ENCODE measurements at places on chromosomes 6 and 20.

DNA sequence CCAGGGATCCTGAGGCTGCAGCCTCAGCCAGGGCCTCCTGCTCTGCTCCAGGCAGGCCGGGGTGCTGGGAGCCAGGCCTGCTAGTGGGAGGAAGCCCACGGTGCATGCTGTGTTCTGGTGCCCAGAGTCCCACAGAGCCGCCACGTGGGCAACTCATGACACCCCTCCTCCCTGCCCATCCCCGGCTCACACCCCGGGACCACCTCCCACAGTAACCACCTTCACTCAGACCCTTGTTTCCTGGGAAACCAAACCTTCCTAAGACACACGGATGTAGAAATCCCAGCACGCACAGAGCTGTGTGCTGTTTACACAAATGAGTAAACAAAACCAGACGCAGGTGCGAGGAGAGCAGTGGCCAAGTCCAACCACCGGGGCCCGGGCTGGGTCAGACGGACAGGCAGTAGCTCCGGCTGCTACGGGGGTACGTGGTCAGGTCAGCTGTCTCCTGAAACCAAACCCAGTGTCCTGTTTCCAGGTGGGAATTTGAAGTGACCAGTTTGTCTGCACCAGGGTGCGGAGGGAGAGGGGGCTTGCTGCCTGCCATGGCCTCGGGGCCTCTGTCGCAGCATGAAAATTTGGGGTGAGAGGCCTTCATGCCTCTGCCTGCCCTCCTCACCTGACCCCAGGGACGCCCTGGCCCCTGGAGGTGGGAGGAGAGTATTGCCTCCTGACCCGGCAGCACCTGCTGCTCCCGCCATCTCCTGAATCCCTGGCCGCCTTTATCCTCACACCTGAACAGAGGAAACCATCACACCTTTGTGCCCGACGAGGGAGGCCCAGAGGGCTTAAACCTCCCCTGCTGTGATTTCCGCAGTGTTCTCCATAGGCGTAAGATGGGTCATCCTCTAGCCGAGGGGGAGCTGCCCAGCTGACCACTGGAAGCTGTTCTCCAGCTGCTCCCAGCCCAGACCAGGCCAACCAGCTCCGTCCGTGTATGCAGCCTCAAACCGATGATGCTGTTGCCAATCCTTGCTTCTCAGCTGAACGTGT lies 52.0 kb upstream of the SMOC2 start:
- DNase-seq, result peak; percentile 47

GRCh38 chr6:41693281-41694240 lies 41.8 kb downstream of the TFEB start:
- no peak for DNase-seq

DNA sequence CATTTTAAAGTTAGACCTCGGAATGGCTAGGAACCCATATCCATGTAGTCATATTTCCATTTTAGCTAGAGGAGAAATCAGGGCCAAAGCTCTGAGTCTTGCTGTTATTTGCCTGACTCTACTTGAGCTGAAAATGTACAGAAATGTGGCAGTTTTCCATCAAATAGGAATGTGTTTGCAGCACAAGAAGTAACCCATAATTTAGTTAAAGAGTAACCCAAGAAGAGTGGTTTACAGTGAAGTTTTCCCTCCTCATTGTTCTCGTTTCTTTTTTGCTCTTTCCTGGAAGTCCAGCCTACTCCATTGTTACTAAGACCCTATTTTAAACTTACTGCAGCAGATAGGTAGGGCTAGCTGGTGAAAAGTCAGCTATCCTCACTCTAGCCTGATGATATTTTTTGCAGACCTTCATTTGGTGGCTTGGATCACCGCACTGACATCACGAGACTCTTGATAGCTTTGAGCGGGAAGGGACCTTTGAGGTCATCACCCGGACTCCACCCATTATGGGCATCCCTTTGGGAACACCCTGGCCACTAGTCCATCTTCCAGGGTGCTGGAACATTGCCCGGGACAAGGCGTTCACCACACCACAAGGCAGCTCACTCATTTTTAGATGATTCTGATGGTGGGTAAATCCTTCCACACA lies 28.0 kb upstream of the ADGRF5 start:
- DNase-seq, result no peak

GRCh38 chr20:8055096-8055495 lies 35.5 kb upstream of the TMX4 start:
- no peak for DNase-seq

- DNase-seq, result no peak
These were observed 16.8 kb upstream of the ADTRP start for GRCh38 chr6:11795403-11795802.

DNA sequence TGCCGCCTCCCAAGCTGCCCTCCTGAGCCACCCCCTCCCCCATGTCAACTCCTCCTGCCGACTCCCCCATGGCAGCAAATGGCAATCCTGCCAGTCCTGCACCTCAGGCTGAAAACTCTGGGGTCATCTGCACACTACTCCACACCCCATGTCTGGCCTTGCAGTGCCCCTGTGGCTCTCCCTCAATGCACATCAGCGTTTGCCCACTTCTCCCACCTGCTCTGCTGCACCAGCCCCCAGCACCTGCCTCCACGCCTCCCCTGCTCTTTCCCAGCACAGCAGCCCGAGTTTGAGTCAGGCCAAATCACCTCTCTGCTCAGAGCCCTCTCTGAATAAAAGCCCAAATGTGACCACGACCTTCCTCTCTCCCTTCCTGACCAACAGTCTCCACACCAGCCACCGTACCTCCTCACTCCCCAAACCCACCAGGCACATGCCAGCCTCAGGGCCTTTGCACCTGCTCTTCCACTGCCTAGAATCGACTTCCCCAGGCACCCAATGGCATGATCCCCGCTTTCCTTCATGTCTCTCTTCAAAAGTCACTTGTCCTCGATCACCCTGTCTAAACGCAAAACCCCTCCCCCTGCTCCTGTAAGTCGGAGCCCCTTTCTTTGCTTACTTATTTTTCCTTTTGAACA lies 4.3 kb downstream of the PXDC1 start:
- DNase-seq, result no peak

DNA sequence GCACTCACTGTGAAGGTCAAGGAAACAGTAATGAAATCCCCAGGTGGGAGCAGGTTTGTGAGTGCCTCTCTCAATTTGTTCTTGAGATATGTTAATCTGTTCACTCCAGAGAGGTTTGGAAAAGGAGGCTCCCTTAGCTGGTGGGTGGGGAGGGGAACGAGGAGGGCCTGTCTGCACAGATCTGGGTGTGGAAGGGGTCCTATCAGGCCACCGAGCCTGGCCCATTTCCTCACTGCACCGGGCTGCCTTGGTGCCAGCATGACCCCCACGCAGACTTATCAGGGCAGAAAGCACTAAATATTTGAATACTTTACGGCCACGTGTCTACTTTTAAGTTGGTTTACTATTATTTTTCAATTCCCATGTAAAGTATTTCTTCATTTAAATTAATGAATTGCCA lies 8.3 kb downstream of the AGPAT4 start:
- no peak for DNase-seq

GRCh38 chr6:1042583-1043457 lies 269.1 kb upstream of the FOXQ1 start:
- DNase-seq, result no peak

DNA sequence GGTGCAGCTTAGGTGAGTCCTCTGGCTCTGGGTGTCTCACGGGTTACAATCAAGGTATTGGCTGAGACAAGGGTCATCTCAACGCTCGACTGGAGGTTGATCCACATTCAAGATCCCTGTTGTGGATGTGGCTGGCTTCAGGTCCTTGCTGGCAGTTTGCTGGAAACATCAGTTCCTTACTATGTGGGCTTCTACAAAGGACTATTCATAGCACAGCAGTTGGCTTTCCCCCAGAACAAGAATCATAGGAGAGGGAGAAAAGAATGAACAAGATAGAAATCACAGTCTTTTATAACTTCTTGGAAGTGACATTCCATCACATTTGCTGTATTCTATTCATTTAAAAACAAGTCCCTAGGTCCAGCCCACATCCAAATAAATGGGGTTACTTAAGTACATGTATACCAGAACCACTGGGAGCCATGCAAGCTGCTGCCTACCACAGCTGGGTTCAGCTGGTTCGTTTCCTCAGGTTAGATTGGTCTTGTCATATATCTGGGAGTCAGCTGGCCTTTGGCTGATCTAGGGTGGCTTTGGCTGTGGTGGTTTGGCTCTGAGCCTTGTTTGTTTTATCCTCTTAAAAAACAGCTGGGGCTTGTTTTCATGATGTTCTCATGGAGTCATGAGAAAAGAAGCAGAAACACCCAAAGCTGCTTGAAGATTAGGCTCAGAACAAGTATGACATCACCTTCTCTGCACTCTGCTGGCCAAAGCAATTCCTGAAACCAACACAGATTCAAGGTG lies 433.2 kb upstream of the SPTLC3 start:
- DNase-seq, result no peak

DNA sequence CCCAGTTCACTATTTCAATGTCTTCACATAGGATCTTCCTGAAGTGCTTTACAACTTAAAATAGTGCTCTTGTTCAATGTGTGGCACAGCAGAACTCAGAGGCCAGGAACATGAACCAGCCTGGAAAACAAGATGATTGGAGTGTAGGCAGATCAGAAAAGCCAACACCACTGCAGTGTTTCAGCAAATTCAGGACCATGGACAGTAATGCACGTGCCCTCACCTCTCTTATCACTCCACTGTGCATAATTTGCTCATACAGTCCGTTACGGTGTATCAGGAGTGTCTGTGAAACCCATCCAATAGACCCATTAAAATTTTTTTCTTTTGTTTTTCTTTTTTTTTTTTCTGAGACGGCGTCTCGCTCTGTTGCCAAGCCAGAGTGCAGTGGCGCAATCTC lies 27.6 kb upstream of the HACE1 start:
- no peak for DNase-seq

- DNase-seq, result no peak
These were observed 1.8 kb downstream of the LTB start for GRCh38 chr6:31580438-31580740.

- DNase-seq, result no peak
These were observed 12.6 kb downstream of the VPS52 start for GRCh38 chr6:33259032-33259431.
